ENCODE measurements at places on chromosomes 6 and 20. TPM values are rescaled to one million over a fixed set of nuclear protein-coding genes. Genes with fewer than 3 reads are reported as not detected.

GRCh38 chr6:148307405-148307804, 35.2 kb upstream of the SASH1 start:
- no peaks in the 10 kb centered on the region for H3K36me3 ChIP-seq
- no peak overlapping the region for H3K4me3 ChIP-seq
- H3K4me1 ChIP-seq = peaks cover 20% of the 10 kb centered on the region
- H3K27me3 ChIP-seq = no peaks in the 10 kb centered on the region

- H3K27me3 ChIP-seq = no peaks in the 10 kb centered on the region
- no peak overlapping the region for H3K4me3 ChIP-seq
- no peak for DNase-seq
- no peaks in the 10 kb centered on the region for H3K36me3 ChIP-seq
Measured at GRCh38 chr6:165223736-165224135, 85.7 kb downstream of the C6orf118 start.

- H3K27me3 ChIP-seq = no peaks in the 10 kb centered on the region
- no peaks in the 10 kb centered on the region for H3K36me3 ChIP-seq
- H3K27ac ChIP-seq = no peak overlapping the region
- no peaks in the 10 kb centered on the region for H3K4me1 ChIP-seq
Measured at GRCh38 chr6:38452816-38453660, 186.7 kb downstream of the BTBD9 start.

GRCh38 chr6:133948472-133948871, 4.6 kb upstream of the TBPL1 start:
- no peak overlapping the region for H3K4me3 ChIP-seq
- DNase-seq = no peak
- no peak overlapping the region for H3K27ac ChIP-seq
- peaks cover 3% of the 10 kb centered on the region for H3K27me3 ChIP-seq
- peaks cover 6% of the 10 kb centered on the region for H3K4me1 ChIP-seq

DNA sequence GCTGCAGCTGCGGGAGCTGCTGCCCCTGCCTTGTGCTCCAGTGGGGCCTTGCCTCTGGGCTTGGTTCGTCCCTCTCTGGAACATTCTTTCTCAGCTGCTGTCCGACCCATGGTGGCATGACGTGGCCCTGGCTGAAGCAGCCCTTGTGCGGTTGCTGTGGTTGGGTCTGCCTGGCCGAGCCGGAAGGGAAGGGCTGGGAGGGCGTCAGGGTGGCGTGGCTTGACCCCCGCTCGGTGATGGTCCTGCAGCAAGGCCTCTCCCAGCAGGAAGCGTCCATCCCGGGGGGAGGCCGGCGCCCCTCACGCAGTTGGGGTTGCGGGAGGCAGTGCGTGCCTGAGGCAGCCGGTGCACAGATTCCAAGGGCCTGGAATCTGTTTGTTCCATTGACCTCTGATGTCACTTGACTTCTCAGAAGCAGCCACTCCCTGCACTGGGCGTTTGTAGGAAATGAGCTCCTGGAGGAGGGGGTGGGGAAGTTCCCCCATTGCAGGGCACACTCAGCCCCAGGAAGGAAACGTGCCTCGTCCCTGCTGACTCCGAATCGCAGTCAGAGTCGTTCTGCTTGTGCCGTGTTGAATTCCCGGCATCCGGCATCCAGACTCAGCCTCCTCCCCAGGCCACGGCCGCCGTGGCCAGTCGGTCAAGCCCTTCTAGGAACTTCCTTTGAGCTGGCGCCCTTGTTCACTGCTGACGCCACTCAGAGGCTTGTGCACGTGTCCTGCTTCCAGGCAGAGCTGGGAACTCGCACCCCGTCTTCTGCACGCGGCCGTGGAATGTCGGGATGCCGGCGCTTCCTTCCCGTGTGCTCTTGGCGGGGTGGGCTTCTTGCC, 9.7 kb upstream of the TNFRSF6B start:
- peak; percentile 80 for DNase-seq
- H3K36me3 ChIP-seq = no peaks in the 10 kb centered on the region
- peak overlapping the region; percentile 74 for H3K27ac ChIP-seq
- peaks cover 36% of the 10 kb centered on the region for H3K4me1 ChIP-seq

The ME1 gene
- 38.5 TPM for total RNA-seq

The TMX4 gene
- 17.3 TPM for total RNA-seq

The MOCS3 gene
- total RNA-seq = 6.3 TPM

The RSPO3 gene
- 4.5 TPM for total RNA-seq
